Uterus (tissue), 4 donors: ENCODE measurements at places on chromosomes 12 and 14. TPM values are rescaled to one million over a fixed set of nuclear protein-coding genes. Genes with fewer than 3 reads are reported as not detected.
A peak's percentile ranks its signal among the peaks of the same experiment; 100 is the strongest.

- no peak for DNase-seq
Measured at GRCh38 chr12:132397152-132397933, 68.0 kb upstream of the GALNT9 start.

DNA sequence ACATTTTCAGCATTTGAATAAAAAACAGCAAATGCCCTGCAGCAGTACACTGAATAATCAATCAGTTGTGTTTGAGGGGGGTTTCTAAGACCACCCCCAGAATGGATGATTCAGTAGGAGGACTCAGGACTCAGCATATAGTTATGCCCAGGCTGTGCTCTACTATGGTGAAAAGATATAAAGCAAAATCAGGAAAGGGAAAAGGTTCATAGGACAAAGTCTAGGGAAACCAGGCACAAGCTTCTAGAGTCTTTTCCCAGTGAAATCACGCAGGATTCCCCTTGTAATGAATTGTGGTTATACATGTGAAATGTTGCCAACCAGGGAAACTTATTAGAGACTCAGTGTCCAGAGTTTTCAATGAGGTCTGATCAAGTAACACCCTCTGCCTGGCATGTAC, 25.0 kb upstream of the SLC17A8 start:
- DNase-seq, result no peak

- DNase-seq, result no peak
Measured at GRCh38 chr12:39840422-39840821, 220.8 kb upstream of the ABCD2 start.

FMNL3 gene
- total RNA-seq, result 33.5 TPM

DNA sequence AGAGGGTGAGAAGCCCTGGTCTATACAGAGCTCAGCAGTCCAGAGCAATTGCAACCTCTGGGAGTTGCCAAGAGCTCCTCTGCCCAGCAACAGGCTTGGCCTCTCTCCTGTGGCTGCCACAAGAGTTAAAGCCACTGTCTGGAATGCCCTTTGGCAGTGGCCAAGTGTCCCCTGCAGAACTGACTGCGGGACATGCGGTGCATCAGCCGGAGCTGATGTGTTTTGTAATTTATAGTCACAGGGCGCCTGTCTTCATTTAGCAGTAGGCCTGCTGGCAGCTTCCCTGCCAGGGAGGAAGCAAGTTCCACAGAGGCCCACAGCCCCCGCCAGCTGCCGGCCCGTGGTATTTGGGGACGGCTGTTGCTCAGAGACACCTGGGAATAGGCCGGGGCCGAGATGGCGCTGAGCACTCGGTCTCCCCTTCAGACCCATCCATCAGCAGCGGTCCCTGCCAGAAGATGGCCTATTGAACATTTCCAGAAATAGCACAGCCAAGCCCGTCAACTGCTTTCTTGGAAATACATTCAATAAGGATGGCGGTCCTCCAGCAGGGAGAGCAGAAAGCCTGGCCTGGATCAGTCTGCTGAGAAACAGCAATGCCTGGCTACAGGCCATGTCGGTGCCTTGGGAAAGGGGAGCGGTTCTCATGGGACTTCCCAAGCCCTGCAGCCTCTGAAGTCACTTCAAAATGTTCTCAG, 217.4 kb downstream of the CRADD start:
- peak; percentile 81 for DNase-seq

- no peak for DNase-seq
Measured at GRCh38 chr14:99287269-99287942, 15.4 kb upstream of the BCL11B start.

DNA sequence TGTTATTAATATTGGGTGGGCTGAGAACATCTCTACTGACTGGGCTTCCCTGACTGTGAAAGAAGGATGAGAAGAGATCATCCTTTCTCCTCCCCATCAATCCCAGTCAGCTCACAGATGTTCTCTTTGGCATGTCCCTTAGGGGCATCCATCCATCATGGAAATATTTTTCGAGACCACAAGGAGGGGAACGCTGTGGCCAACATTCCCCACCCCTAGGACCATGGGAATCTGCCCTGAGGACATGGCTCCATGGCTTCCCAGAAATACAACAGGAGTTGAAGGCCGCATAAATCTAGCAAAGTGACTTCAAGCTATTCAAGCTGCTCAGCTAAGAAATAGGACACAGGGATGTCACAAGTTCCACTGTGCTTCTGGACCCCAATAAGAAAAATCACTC, 456.8 kb downstream of the MED13L start:
- no peak for DNase-seq

B4GALNT1 gene
- total RNA-seq, result 3.8 TPM

SSTR1 gene
- 2.7 TPM for total RNA-seq

DNA sequence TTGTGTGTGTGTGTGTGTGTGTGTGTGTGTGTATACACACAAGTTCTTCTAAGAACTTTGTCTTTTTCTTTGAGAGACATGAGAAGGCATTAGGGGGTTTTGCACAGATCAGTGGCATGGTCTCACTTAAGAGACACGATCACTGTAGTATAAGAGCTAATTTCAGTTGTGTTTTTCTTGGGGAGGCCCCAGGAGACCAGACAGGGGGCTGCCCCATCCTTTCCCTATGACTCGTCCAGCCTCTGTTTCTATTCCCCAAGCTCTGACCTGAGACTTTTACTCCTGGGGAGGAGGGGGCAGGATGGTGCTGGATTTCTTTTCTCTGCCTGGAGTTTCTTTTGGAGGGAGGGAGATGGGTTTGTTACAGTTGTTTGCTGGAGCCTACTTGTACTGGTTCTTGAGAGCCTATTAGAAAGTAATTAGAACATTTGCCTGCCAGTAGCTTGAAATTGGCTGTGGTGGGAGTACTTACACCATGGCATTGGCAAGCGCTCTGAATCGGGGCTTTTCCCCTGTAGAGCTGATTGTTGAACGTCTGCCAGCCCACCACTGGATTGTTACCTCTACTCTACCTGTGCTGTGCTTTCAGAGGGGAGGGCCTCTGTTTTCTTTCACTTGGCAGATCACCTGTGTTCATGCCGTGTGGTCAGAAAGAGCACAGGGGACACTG, 109.5 kb downstream of the TSPAN9 start:
- no peak for DNase-seq

BCL2L14 gene
- not detected for total RNA-seq

DNA sequence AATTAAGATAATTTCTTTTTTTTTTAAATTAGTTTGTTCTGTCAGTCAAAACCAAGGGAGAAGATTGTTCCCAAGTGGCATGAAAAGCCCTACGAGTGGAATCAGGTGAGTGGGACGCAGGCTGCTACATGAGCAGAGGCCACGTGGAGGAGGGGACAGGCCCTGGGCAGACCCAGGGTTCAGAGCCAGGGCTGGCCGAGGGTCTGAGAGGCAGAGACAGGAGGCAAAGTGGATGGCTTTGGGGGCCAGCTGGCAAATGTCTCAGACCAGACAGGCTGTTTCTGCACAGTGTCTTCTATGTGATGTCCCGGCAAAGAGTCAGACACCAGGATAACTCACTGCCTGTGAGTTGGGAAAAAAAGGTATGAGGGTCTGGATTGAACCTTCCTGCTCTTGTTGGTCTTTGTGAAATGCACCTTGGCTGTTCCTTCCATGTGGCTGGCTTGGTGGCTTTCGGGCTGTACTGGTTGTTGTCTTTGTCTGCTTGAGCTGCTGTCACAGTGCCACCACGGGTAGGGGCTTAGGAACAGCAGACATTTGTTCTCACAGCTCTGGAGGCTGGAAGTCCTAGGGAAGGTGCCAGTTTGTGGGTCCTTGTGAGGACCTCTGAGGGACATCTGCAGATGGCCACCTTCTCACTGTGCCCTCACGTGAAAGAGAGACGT, 35.8 kb upstream of the ASPG start:
- DNase-seq, result no peak

SLCO1C1 gene
- 1.6 TPM for total RNA-seq

GRCh38 chr14:20976291-20976690, 13.5 kb upstream of the METTL17 start:
- no peak for DNase-seq

DNA sequence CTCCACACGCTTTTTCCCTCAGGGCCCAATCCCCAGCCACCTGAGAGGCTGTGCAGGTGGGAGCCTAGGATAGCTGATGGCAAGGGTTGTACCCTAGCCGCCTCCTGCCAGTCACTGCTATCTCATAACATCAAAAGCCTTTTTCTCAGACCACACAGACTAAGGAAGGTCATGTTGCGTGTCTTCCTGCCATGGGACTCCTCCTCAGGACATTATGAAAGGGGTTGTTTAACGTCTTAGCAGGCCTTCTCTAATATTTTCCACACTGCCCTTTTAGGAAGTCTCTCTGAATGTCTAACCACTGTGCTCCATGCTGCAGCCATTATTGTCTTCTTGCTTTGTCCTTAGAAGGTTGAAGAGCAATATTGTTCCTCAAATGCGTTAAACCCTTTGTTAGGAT, 7.6 kb upstream of the SMUG1 start:
- no peak for DNase-seq

LHX5 gene
- not detected for total RNA-seq

SPTB gene
- total RNA-seq, result 5.4 TPM

TAS2R46 gene
- total RNA-seq, result not detected

DNA sequence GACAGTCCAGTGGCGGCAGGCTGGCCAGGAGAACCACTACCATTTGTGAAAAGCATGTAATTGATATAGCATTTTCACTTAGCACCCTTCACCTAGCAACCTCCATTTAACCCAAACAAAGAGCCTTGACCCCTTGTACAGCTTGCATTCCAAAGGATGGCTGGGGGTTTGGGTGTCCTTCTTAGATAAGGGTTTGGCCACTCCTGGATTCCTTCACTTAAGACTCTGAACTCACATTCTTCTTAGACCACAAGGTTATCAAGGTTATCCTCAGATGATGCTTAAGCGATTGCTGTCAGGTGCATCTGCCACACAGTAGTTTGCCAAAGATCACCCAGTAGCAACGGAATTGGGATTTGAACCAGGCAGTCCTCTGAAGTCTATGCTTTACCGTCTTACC, 102.8 kb downstream of the ZNF664 start:
- DNase-seq, result no peak
